DMS79 (cell line): ENCODE measurements at places on chromosomes 16 and 17.

GRCh38 chr17:2724784-2725164 lies 13.2 kb upstream of the CLUH start:
- no peak for DNase-seq

DNA sequence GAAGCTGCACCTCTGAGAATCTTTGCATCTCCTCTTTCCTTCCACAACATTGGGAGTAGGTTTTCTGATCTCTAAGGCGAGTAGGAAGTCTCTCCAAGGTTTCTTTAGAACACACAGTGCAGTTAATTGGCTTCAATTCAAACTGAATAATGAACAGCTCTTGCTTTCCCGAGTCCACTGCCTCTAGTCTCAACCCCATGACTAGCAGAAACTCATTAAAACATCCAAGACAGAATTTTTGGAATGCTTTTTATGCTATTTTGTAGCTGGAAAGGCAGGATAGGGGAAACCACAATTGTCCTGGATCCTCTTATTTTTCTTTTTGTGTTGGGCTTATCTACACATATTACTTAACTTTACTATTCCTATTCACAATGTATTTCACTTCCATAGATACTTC lies 206.6 kb downstream of the CDH8 start:
- DNase-seq, result no peak

GRCh38 chr16:62970851-62971250 lies 934.6 kb upstream of the CDH8 start:
- no peak for DNase-seq

GRCh38 chr16:35221482-35222185 lies 1762.2 kb downstream of the TP53TG3F start:
- DNase-seq, result no peak

DNA sequence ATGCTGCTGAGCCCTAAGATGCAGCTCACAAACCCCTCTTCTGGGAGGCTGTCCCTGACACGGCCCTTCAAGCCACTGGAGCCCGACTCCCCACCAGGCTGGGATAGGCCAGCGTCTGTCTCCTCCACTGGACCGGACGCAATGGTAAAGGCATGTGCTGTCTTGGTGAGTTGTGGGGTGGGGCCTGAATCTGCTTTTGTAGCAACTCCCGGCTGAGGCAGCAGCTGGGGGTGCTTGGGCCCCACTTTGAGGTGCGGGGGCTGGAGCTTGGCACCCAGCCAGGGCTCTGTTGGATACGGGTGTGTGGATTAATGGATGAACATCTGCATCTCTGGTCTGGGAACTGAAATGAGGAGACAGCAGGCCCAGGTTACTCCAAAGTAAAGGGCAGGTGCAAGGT lies 3.5 kb upstream of the NLRC3 start:
- DNase-seq, result no peak
